ENCODE measurements at places on chromosomes 2 and 18.

DNA sequence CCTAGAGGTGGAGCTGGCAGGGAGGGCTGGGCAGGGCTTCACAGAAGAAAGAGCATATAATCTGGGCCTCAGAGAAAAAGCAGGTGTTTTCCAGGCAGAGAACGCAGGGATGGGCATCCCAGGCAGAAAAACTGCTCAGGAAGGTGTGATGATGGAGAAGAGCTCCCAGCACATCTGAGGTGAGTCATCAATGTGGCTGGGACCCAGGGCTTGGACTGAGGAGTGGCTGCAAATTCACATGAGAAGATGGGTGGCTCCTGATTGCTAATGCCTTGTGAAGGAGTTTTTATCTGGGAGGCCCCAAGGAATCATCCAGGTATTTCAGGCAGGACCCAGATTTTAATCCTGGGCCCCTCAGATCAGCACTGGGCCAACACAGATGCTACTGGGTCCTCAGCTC is 10.2 kb downstream of the IL1F10 start:
- DNase-seq, result no peak

DNA sequence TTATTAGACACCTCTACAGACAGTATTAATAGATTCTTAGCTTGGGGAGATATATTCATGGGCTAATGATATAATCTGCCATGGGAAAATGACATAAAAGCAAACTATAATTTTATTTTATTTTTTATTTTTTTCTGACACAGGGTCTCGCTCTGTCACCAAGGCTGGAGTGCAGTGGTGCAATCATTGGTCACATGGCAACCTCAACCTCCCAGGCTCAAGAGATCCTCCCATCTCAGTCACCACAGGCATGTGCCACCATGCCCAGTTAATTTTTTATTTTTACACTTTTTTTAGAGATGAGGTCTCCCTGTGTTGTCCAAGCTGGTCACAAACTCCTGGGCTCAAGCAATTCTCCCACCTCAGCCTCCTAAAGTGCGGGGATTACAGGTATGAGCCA is 39.3 kb downstream of the RTN4 start:
- no peak for DNase-seq

DNA sequence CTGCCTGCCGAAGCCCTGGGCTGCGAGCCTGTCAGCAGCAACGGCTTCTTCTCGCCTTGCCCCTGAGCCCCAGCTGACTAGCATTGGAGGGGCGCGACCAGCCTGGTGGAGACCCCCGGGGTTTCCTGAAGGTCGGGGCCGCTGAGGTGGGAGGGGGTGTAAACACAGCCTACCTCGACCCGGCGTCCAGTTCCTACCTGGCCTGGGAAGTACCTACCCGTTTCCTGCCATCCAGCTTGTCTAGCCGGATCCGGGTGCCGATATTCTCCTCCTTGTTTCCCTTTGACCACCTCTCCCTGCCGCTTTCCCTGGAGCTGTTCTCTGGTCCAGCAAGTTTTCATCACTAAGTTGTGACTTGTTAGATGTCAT is 511 bp downstream of the MOB4 start:
- DNase-seq, result no peak

- no peak for DNase-seq
These were observed 66.8 kb upstream of the STPG4 start for GRCh38 chr2:47221946-47222345.

GRCh38 chr18:58493516-58494253 is 135.2 kb downstream of the ALPK2 start:
- no peak for DNase-seq

GRCh38 chr18:25883091-25883490 is 207.3 kb downstream of the SS18 start:
- no peak for DNase-seq

GRCh38 chr2:85710687-85711577 is 16.8 kb downstream of the GNLY start:
- no peak for DNase-seq

- no peak for DNase-seq
These were observed 256.0 kb downstream of the EIPR1 start for GRCh38 chr2:3121601-3122000.

DNA sequence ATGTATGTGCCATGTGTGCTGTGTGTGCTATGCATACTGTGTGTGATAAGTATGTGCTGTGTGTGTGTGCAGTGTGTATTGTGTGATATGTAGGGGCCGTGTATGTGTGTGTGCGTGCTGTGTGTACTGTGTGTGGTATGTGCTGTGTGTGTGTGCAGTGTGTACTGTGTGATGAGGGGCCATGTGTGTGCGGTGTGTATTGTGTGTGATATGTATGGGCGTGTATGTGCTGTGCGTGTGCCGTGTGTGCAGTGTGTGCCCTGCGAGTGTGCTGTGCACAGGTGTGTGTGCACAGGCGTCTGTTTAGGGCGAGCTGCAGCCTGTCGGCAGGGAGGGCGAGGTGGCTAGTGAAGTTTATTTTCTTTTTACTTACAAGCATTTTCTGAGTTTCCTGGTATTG is 16.1 kb downstream of the SNORC start:
- no peak for DNase-seq

GRCh38 chr2:66242099-66242789 is 192.7 kb upstream of the MEIS1 start:
- DNase-seq, result no peak

- DNase-seq, result no peak
These were observed 57.4 kb downstream of the SH2D6 start for GRCh38 chr2:85475799-85476490.

DNA sequence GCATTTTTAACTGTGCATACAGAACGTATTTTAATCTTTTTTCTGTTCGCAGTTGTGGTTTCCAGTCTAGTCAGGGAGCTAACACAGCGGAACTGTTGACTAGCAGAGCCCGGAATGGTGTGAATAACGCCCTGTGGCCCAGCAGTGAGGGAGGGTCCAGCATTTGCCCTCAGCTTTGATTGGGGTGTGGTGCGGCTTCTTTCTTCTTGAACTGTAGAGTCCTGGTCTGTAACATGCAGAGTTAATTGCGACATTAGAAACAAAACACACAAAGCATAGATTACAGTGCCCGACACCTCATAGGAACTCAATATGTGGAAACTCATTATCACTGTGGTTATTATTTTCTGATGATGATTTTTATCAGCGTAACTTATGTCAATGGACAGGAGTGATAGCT is 253.6 kb downstream of the SOX11 start:
- DNase-seq, result no peak

DNA sequence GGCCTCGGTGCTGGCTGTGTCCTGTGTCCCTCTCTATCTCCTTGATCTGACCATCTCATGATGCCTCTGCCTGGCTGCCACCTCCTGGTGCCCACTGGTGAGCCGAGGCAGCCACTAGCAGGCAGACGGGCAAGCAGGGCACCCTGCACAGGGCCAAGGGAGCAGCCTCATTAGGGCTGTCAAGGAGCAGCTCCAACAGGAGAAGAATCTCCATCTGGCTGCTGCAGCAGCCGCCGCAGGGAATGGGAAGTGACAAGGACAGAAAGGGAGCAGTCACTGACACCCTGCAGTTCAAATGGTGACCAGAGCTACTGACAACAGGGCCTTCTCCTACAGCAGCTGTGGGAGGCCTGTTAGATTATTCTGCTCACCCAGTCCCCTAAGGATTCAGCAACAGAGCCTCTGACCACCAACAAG is 32.6 kb downstream of the ALPK2 start:
- DNase-seq, result no peak

- DNase-seq, result no peak
These were observed 61.7 kb upstream of the RALBP1 start for GRCh38 chr18:9413576-9413975.

DNA sequence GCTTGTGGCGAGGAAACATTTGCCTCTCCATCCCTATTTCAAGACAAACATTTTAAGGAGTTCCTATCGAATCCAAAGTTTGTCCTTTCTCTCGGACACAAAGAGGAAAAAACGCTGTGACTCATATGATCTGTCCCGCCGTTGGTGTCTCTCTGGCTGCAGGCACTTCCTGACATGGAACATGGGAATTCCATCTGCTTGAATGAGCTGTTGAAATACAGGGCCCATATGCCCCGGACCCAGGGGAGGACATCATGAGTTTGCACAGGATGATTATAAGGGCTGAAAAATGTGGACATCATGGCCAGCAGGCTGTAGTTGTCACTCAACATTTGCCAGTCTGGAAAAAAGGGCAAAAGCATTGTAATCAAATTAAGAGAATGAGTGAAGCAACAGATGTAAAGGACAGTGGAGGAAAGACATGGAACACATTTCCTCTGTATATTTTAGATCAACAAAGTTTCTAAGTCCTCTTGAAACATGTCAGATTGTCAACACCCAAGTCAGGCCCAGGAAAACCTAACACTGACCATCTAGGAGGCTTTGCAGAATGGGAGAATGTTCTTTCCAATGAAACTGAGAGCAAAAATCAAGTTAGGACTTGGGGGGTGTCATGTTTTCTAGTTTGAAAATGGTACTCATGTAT is 103.2 kb upstream of the SMIM21 start:
- DNase-seq, result no peak

GRCh38 chr18:28175150-28175929 is 1.6 kb downstream of the CDH2 start:
- no peak for DNase-seq

GRCh38 chr2:138123741-138124140 is 159.5 kb downstream of the HNMT start:
- no peak for DNase-seq

GRCh38 chr2:30664761-30665358 is 142.4 kb downstream of the CAPN13 start:
- no peak for DNase-seq

DNA sequence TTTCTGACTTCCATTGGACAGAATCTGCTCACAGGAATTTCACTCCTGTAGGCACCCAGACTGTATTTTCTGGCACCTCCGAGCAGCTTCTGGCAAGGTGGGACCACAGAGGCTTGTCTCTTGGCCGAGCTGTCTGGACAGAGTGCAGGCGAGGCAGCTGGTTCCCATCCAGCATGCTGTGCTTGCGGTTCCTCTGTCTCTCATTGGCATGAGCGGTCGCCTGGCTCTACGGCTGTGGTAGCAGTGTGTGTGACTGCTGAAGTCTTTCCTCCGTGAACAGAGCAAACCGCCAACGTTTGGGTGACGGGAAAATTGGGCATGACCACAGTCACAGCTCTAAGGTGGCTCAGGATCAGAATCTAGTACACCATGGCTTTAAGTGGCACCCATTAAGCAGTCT is 411.7 kb upstream of the NETO1 start:
- DNase-seq, result no peak

- peak; percentile 88 for DNase-seq
These were observed 95.4 kb downstream of the DOCK10 start for GRCh38 chr2:224946895-224947294.

DNA sequence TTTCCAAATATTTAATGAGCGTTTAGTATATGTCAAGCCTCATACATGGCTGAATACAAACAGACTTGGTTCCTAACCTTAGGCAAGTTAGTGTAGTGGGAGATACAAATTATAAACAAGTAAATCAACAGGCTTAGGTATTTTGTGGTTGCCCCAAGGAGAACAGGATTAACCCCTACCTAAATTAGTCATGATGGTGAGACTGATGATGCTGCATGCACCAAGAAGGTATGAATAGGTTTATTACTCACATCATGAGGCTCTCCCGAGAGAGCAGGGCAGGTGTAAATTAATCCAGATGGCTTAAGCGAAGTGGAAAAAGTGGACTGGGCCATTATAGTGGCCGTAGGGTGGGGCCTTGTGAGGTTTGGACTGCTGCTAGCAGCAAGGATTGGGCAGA is 118.1 kb upstream of the GCFC2 start:
- DNase-seq, result no peak

GRCh38 chr2:159531475-159531874 is 84.9 kb downstream of the BAZ2B start:
- no peak for DNase-seq

DNA sequence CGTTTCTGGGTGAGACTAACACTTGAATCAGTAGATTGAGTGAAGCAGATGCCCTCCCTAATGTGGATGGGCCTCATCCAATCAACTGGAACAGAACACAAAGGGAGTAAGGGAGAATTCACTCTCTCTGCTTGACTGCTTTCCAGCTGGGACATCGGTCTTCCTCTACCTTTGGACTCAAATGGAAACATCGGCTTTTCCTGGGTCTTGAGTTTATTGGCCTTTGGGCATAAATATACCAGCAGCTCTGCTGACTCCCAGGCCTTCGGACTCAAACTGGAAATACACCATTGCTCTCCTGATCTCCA is 311.6 kb downstream of the STK39 start:
- no peak for DNase-seq

DNA sequence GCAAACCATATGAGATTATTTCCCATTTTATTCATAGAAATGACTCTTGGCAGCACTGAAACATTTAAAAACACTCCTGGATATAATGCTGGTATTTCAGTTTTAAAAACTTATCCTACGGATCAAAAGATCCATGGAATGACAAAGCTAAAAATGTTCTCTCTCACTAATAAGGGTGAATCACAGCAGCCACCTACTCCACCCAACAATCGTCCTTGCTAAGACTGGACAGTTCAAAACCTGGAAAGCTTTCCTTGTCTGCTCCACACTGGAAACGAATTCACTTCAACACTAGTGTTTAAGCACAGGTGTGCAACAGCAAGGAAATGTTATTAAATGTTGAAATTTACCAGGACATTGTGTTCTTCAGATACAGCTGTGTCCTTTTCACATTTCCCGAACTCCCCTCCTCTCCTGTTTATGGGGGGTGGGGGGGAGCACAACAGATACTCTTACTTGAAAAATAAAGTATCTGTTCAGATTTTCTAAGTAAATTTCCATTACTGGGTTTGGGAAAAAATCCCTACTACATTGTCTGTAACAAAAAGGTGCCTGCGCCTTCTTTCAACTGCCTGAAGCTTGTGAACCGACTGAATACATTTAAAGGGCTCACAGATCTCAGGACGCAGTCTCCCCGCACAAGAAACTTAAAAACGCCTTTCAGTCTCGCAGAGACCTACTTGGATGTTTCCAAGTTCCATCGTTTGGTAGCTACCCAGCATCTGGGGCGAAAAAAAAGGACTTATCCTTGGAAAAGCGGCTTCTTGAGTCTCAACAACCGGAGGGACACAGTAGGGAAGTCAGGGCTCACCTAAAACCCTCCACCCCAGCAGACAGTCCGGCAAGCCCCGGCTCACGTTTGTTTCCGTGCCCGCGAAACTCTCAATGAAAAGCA is 1.3 kb downstream of the YWHAQ start:
- no peak for DNase-seq

DNA sequence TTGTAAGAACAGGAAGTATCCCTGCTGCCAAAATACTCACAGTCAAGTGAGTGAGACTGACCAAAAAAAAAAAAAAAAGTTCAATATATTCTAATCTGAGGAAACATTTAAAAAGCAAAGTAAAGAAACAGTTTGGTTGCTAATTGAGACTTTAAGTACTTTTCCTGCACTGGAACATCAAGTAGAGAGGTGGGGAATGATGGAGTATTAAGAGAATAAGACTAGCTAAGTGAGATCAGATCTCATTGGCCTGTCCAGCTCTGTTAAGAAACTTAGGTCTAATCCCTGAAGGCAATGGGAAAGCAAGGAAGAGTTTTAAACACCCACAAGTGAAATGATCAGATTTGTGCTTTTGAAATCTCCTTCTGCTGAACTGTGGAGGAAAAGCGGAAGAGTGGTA is 27.8 kb upstream of the MAP4K3 start:
- DNase-seq, result no peak

- DNase-seq, result no peak
These were observed 125.9 kb upstream of the NABP1 start for GRCh38 chr2:191552066-191552465.
